ENCODE measurements at places on chromosomes 12 and 14. TPM values are rescaled to one million over a fixed set of nuclear protein-coding genes. Genes with fewer than 3 reads are reported as not detected.

DNA sequence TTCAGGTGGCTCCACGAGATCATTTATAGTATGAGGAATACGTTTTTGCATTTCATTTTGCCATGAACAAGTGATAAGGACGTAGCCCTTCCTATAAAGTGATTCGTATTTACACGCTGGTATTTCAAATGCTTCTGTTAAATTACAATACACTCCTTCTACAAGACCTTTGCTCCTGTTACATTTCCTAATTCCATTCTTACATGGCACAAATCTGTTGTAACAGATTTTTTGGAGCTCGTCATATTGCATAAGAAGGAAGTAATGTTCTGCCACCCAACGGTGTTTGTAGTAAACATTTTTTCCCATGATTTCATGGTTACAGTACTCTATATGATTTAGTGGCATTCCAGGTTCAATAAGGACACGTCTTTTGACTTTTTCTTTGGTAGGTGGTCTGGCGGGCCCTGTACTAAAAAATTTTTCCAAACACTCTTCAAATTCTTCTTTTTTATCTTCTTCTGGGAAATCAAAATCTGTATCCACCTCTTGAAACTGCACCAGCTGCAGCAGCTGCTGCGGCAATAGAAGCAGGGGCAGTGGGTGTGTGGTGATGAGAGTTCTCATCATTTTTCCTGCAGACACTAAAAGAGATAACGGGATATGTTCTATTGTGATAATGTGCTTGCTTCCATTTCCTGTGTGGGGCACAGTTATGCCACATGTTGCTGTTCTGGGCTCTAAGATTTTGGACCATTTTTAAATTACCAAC, 4.2 kb downstream of the RNASE9 start:
- DNase-seq, result no peak

DNA sequence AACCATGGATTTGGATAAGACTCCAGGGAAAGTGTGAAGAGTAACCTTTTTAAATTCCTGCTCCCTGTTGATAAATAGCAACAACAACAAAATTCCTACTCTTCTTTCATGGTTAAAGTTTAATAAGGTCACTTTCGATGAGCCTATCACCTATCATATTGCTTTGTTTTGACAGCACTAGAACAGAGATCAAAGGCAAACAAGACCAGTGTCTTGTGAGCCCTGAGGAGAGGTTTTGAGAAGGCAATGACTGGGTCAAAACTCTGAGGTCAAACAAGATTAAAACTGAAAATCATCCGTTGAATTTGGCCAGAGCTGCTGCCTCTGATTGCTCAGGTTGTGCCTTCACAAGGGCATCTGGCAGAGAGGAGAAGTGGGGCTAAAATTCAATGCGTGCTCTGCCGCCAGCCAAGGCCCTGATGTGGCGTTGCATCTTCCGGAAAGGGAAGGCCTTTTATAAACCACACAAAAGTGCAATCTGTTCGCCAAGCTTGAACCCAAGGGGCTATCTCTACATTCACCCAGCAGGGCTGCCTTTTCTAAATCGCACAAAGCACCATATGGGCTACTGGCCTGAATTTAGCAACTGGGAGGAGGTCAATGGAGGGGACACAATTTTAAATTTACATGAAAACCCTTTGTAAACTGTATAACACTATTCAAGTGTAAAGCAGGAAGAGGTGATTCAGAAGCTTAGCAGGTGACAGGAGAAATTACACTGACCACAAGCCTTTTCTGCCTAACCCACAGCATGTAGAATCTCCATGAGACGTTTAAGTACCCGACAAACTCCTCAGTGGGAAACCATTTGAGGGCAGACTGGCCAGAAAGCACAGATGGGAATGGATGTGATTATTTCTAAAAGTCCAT, 140.8 kb downstream of the DAD1 start:
- DNase-seq, result no peak

Gene KRT85
- not detected for total RNA-seq

DNA sequence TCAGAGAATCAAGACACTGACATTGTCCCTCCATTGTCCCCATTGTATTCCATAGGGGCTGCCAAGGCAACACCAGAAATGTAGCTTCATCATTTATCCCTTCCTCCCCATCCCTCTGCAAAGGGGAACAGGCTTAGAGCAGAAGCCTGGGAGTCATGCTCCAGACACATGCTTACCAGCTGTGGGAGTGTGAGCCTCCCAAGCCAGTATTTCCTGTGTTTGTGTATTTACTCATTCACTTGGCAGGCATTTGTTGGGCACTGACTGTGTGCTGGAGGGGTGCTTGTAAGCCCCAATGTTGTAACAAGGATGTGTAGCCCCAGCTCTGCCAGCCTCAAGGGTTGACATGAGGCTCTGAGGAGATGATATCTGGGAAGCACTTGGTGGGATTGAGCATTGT, 46.0 kb upstream of the TCL1A start:
- DNase-seq, result no peak

GRCh38 chr12:115957686-115958290, 319.7 kb downstream of the MED13L start:
- no peak for DNase-seq

GRCh38 chr14:28243600-28243999, 523.0 kb upstream of the FOXG1 start:
- DNase-seq, result no peak

- DNase-seq, result no peak
These were observed 373.4 kb downstream of the TMEM121 start for GRCh38 chr14:105899657-105900397.

All from activated CD8-positive, alpha-beta T cell treated with anti-CD3 and anti-CD28 coated beads, Interleukin-2, amount 10 ng/mL, durations not matched to agents 7 days and 5 days (primary cell).